ENCODE measurements at places on chromosomes 2 and 18.

DNA sequence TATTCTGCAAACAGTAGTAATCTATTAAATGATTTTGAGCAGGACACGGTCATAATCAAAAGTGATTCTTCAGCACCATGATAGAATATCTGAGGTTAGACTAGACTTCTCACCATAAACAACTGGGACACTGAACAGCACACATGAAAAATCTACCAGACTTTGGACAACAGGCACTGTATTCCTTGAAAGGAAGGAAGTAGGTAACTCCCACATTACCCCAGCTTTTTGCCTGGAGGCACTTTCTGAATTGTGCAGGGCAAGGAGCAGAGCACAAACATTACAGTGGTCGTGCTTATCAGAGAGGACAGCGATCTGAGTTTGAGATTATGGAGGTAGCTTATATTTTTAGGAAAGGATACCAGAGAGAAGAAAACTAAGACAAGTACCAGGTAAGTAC lies 25.3 kb upstream of the IL1RL1 start:
- DNase-seq = no peak

GRCh38 chr2:218981390-218981880 lies 3.5 kb downstream of the FEV start:
- no peak for DNase-seq

- DNase-seq = no peak
These were observed 19.5 kb upstream of the ERCC3 start for GRCh38 chr2:127313406-127313805.

DNA sequence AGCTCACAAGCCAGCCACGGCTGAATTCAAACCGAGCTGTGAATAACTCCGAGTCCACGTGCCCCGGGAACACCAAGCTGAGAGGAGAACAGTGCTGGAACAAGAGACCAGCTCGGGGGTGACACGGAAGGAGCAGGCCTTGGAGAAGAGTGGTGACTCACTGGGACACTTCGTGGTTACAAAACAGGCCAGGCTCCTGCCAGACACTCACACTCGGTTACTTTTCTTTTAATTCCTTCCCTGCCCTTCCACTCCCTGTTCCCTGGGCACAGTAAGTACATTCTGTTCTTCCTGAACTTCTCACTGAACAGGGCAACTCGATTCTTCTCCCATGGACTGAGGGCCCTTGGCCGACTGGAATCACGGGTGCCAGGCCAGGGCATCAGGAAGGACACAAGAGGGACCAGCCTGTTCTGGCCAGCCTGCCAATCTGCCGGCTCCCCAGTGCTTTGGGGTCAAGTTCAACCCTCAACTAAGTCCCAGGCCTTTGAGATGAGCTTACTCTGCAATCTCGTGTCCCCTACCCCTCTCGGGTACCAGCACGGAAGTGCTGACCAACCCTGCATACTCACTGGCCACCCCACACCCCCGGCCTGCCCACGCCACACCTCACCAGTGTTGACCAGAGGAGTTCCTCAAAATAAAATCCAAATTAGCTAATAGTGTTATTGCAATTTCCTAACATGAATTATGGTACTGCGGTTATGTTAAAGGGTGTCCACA lies 87.5 kb downstream of the TFCP2L1 start:
- DNase-seq = no peak

DNA sequence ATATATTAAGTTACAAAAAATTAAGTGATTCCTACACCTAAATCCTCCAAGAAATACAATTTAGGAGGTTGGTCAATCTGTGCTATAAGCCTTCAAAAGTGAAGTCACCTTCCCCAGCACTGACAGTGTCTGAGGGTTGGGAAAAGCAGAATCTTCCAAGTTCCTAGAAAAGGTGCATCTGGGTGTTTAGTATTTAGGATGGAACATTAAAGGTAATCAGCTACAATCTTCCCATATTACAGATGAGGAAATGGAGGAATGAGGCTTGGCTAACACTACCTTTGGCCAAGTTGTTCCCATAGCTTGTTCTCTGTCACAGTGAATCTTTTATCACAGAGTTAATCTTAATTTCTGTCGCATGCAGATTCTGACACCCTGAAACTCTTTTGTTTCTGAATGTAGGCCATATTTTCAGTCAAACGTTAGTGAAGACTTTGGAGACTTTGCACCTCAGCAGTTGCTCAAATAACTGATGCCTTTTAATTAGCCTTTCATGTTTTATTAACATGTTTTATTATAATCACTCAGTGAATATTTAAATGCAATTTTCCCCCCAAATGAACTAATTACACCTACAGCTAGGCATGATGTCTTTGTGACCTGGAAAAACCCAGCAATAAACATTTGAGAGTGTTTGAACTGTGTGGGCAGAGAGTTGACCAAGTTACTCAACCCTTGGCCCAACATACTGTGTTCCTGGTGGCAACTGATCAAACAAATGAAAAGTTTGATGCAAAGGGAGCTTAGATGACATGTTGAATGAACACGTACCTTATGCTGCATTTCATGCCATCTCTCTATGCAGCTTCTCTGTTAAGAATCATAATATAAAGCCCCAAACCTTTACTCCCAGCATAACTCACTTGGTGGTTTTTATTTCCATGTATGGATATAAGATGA lies 17.6 kb downstream of the FN1 start:
- no peak for DNase-seq

GRCh38 chr18:2981212-2981728 lies 31.7 kb downstream of the LPIN2 start:
- no peak for DNase-seq

GRCh38 chr2:127174136-127174535 lies 46.0 kb downstream of the CYP27C1 start:
- no peak for DNase-seq

GRCh38 chr18:27184115-27185024 lies 738 bp downstream of the CHST9 start:
- no peak for DNase-seq

GRCh38 chr18:62030091-62030985 lies 137.5 kb upstream of the RNF152 start:
- DNase-seq = no peak

- no peak for DNase-seq
These were observed 1068.8 kb downstream of the LRP1B start for GRCh38 chr2:141062031-141062430.

- no peak for DNase-seq
These were observed 60.2 kb downstream of the MYT1L start for GRCh38 chr2:2270808-2271415.

- DNase-seq = no peak
These were observed 330.3 kb upstream of the KCNJ3 start for GRCh38 chr2:154368153-154368552.

DNA sequence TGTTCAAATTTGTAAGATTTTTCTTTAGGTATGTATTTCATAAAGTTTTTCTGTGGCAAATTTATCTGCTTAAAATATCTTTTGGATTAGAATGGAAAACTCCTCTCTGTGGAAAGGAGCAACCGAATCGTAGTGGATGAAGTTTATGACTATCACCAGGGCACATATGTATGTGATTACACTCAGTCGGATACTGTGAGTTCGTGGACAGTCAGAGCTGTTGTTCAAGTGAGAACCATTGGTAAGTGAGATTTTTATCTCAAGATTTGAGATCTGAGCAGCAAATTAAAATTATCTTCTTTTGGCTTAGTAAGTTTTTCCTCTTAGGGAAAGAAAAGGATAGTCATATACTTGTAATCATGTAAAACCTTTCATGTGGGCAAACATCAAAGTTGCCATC lies 14.2 kb downstream of the IL18RAP start:
- no peak for DNase-seq

DNA sequence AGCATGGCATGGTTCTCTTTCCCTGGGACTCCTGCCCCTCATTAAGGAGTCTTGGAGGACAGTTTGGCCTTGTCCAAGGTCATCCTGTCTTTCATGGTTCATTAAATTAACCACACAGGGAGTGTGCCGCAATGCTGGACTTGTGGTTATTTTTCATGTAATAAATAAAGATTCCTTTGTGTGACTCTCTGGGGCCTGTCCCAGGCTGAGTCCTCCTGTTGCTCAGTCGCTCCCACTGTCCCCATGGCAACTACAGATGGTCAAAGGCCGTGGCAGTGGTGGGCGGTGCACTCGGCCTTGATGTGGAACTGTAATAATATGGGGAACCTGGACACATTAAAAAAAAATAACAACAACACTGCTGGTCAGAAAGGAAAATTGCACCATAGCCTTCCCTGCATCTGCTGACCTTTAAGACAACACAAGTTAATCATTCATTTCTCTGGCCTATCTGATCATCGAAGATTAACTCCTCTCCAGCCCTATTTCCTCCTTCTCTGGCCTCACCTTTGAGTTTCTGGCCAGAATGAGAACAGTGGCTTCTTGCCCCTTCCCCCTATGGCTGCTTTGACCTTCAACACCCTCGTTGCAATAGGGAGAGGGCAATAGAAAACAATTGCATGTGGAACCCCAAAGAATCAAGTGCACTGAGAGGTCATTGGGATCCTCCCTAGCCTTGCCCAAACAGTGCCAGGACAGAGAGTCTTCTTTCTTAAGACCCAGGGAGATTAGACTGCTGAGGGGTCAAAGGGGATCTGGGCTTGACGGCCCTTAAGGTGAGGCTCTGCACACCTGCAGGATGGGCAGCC lies 44.7 kb downstream of the PSD4 start:
- no peak for DNase-seq

- DNase-seq = peak; percentile 13
These were observed 562 bp downstream of the TWSG1 start for GRCh38 chr18:9334973-9335696.

GRCh38 chr2:135386993-135387392 lies 144.0 kb downstream of the ZRANB3 start:
- DNase-seq = no peak

DNA sequence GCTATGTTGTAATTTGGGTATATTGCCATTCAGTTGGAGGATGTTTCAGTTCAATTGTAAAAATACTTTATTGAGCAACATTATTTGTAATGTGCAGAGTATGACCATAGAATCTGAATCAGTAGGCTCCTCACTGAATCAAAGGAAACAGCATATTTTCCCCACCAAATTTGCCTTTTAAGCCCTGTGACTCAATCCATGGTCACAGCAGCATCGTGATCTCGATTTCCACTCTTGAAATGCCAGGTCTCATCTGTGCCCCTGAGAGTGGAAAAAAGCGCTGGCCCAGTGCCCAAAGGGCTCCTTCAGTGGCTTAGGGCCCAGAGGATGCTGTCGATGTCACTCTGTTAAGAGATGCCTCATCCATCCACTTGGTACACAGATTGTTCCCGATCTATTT lies 57.5 kb downstream of the FHOD3 start:
- DNase-seq = no peak

GRCh38 chr18:50004013-50004412 lies 190.7 kb upstream of the ACAA2 start:
- DNase-seq = no peak

DNA sequence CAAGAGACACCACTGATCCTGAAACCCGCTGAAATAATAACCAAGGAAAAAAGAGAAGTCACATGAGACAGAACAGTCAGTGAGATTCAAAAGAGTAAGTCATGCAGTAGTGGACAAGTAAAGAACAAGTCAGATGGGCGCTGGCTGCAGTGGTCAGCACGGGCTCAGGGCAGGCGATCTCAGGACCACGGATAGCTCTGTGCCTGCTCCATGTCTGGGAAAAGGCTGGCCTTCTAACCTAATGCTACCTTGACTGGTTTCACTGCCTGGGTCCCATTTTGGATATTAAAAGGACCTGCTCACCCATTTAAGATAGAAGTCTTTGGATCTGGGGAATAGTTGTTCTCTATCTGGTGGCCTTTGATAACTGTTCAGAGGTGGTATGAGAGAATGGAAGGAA lies 61.7 kb upstream of the LCLAT1 start:
- no peak for DNase-seq

- DNase-seq = no peak
These were observed 32.7 kb downstream of the CTDP1 start for GRCh38 chr18:79712206-79712857.

GRCh38 chr2:161166538-161167409 lies 6.5 kb downstream of the TANK start:
- peak; percentile 54 for DNase-seq

GRCh38 chr2:36367895-36368353 lies 12.3 kb downstream of the CRIM1 start:
- DNase-seq = no peak

DNA sequence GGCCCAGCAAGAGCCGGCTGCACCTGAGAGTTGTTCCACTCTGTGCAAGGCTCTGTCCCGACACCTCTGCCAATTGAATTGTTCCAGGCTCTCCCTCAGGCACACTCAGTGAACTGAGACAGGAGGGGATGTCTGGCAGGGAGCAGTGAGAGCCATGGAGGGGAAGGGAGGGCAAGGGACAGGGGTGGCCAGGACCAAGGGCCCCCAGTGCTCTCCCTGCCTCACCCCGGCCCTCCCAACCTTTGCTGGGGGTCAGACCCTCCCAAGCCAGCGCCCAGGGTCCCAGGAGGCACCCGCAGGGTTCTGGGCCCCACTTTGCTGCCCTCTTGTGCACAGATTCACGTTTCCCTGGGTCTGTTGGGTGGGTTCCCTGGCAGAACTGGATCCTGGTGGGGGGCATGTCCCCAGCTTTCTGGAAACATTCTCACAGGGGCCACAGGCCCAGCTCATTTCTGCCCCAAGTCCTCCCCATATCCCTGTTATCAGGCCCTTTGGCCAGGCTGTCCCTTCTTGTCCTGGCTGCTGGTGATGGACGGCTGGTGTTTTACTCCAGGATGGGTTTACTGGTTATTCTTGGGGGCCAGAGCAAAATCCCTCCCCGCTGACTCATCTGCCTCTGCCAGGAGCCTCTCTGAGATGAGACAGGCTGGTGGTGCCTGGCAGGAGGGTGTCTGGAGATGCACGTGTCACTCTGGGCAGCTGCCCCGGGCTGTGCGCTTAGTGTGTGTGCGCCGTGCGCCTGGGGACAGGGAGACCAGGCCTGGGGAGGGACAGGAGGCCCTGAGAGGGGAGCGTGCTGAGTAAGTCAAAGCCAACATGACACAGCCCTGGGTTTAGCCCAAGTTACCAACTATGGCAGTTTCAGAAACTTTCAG lies 136.5 kb upstream of the CTDP1 start:
- no peak for DNase-seq

DNA sequence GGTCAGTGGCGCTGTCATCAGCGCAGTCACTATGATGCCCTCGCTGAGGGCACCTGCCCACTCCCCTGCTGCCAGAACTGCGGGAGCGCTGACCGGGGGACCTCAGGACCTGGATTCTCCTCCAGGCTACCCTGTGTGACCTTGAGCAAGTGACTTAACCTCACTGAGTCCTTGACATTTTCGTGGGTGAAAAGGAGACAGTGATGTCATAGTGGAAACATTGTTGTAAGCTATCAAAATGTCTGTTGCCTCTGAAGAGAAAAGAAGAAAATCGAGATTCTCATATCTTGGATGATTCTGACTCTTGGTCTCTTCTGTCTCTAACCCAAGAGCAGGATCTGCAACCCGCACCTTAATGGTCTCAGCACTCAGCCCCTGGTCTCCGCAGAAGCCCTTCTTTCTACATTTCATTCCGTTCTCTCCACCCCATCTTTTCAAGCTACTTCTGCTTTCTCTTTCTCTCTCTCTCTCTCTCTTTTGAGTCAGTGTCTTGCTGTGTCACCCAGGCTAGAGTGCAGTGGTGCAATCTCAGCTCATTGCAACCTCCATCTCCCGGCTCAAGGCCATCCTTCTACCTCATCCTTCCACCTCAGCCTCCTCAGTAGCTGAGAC lies 978 bp upstream of the TUBA4A start:
- DNase-seq = peak; percentile 20

GRCh38 chr2:166134252-166135151 lies 6.7 kb upstream of the SCN1A start:
- no peak for DNase-seq
